ENCODE measurements at places on chromosomes 2 and 18.
A peak's percentile ranks its signal among the peaks of the same experiment; 100 is the strongest.

- DNase-seq = no peak
Observed at GRCh38 chr18:60446821-60447220, 74.2 kb upstream of the MC4R start.

GRCh38 chr18:35745814-35746213 lies 164.3 kb downstream of the GALNT1 start:
- DNase-seq = no peak

DNA sequence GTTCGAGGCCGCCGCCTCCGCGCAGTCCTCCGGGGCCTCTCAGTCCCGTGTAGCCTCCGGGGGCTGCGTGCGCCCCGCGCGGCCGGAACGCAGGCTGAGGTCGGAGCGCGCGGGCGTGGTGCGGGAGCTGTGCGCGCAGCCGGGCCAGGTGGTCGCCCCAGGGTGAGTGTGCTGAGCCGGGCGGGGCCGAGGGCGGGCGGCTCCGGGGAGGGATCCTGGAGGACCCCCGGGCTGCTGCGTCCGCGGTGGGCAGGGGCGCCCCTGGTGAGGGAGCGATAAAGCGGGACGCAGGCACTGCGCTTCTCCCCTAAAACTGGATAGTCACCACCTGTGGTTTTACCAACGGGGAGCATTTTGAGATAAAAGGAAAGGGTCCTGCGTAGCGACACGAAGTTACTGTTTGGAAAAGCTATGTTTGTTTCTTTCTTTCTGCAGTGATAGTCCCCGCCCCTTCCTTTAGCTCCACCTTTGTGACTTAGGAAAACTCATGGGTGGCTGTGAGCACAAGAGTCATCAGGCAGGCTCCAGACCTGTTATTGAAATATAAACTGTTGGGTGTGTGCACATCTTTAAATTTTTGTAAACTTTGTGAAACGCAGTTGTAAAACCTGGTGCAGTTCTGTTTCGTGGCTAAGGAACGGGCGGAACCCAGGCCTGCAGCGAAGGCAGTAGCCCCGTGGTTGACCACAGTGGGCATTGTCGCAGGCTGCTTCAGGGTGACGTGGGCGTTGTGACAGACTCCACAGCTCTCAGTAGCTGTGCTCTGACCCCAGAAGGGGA lies 687 bp downstream of the CTDP1 start:
- peak; percentile 7 for DNase-seq

DNA sequence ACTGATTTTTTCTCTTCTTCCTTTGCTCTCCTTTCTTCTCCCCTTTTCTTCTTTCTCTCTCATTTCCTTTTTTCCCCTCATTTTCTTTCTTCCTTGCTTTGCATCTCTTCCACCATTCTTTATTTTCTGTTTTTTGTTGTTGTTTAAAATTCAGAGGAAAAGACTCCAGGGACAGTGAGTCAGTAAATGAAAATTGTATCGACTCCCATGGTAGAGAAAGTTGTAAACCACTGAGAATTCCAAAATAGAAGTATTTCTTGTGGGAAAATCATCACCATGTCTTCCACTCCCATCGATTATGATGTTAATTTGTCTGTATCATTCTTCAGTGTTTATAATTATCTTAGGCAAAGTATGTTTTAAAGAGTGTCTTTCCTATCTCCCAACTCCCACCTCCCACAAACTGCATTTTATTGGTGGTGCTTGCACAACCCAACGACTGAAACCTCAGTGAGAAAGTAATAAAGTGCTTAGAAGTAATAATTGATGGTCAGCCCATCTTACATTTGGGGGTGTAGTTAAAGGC lies 134.3 kb downstream of the IRS1 start:
- DNase-seq = no peak

DNA sequence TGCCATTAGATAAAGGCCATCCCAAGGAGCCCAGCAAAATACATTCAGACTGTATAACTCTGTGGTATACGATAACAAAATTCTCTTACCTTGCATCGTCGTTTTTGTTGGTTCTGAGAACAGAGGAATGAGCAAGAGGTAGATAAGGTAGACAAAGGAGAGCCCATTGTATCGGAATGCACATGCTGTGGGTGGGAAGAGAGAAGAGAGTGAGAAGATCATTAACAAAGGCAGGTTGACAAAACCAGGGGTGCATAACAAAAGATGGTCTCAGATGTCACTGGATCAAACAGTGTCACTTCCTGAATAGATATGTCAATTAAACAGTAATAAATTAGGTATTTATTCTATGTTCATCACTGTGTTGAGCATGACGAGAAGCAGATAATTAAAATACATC lies 83.3 kb downstream of the PIEZO2 start:
- DNase-seq = no peak

DNA sequence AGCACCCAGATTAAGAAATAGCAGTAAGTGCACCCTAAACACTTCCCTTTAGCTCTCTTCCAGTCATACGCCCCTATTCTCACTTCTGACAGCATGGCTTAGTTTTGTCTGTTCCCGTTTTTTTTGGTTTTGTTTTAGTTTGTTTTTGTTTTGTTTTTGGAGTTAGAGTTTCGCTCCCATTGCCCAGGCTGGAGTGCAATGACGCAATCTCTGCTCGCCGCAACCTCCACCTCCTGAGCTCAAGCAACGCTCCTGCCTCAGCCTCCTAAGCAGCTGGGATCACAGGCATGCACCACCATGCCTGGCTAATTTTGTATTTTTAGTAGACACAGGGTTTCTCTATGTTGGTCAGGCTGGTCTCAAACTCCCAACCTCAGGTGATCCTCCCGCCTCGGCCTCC lies 2067.7 kb downstream of the SUCLG1 start:
- DNase-seq = no peak

DNA sequence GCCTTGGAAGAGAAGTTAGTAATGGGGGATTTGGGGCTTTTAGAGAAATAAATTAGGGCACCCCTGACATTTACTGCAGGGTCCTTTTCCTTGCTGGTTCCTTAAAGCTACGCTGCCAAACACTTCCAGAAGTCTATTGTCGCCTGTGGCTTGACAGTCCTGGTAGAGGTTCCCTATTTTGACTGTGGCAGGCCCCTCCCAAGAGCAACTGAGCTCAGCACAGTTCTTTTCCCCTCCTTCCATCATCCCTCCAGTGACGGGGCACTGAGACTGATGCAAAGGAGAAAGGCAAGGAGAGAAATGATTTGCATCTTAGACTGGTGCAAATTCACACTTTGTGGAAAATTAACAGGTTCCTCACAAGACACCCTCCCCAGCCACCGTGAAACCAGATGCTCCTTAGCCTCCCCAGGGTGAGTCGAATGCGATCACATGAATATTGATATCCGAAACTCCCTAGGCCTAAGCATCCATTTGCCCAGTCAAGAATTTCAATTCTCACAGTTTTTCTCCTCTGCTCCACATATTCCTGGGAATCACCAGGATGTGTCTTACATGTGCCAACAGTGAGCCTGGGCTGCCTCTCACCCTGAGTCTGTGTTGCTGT lies 45.4 kb downstream of the RABL2A start:
- DNase-seq = no peak

DNA sequence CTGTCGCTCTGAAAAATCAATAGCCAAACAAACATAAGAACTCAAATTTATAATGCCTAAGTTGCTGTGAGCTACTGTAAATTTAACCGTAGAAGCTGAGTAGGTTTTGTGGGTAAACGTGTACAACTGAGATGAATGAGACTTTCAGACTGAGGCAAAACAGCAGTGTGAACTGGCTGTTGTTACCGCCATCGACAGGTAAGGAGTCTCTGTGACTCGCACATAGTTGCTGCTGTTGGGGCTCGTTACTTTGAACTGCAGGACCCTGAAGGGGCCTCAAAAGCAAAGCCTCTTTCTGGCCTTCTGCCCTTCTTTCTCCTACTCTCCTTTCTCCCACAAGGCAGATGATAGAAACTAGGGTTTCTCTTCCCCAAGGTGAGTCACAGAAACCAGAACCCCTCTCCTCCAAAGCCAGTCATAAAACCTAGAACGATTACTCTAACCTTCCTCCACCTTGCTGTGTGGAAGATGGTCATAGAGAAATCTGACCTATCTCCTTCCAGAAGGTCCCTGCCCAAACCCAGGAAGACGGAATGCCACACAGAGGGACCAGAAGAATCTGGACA lies 101.2 kb downstream of the DLGAP1 start:
- DNase-seq = no peak
